ENCODE measurements at places on chromosomes 16 and 17. TPM values are rescaled to one million over a fixed set of nuclear protein-coding genes. Genes with fewer than 3 reads are reported as not detected.
A peak's percentile ranks its signal among the peaks of the same experiment; 100 is the strongest.

- DNase-seq, result peak; percentile 55
Measured at GRCh38 chr16:17273142-17273561, 197.6 kb downstream of the XYLT1 start.

NPIPB5 gene
- polyA plus RNA-seq, result 76.7 TPM

GRCh38 chr16:83472776-83473501 lies 334.8 kb upstream of the HSBP1 start:
- DNase-seq, result no peak

DNA sequence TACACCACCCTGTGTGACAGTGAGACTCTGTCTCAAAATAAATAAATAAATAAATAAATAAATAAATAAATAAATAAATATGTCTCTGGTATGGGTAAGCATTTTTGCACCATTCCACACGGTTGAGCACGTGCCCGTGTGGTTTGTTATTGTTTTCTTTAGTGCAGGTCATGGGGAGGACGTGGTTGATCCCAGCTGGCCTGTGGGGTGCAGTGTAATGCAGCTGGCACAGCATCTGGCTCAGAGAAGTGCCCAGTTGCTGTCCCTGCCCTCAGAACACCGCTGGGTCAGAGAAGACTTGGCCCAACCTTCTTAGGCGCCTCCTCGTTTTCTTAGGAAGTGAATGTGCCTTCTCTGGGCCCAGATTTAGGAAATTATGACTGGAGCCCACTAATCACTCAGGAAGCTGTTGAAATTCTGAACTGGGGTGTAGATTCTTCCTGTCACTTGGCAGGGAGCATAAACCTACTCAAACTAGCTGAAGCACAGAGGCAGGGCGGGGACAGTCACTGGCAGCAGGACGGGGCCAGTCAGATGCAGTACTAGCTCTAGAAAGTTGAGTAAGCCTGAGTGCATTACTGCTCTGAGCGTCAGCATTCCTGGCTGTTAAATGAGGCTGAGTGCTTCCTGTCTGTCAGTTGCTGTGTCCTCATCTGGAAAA lies 85.9 kb downstream of the SNX29 start:
- peak; percentile 6 for DNase-seq

- no peak for DNase-seq
Measured at GRCh38 chr17:61247439-61247838, 152.2 kb upstream of the TBX2 start.

GRCh38 chr17:30926516-30926915 lies 4.8 kb downstream of the ADAP2 start:
- DNase-seq, result no peak

C16orf89 gene
- not detected for polyA plus RNA-seq

DNA sequence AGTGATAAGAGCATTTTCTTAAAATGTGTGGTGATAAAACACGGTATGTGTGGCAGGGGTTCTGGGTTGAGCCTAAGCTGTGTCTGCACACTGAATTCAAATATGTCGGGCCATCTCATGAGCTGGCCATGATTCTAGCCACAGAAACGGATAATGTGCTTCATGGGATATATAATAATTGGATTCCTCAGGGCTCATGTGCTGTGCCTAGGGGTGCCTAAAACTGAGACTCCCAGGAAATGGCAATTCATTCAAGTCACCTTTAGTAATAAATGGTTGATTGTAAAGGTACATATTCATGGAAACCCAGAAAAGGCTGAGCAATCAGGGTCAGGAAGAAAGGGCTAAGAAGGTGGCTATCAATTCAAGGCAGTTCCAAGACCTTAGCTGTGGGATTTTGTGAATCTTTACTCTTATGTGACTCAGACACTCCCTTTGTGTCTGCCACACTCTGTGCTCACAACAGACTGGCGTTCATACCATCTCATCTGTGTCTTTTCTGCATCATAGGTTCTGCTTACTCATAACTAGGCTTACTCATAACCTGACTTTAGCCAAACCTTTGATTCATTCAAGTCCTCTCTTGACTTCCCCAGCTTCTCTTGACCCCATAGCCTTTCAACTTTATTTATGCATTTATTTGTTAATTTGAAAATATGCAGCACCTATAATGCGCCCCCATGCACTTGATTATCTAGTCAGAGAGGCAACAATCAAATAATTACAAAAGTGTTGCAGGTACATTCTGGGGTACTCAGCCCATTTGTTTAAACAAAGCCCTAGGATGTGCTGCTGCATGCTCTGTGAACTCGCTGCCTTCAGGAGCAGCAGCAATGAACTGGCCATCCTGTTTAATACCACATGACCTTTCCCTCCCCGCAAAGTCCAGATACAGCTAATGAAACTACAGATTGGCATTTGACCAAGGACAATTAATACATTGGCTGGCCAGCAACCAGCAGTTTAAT lies 28.4 kb upstream of the MED13 start:
- DNase-seq, result no peak

SLC6A2 gene
- not detected for polyA plus RNA-seq

C1QL1 gene
- 5.4 TPM for polyA plus RNA-seq

CLDN7 gene
- polyA plus RNA-seq, result 309 TPM

- no peak for DNase-seq
Measured at GRCh38 chr17:3865176-3865575, 19.1 kb upstream of the NCBP3 start.

- no peak for DNase-seq
Measured at GRCh38 chr16:970386-970765, 408 bp downstream of the LMF1 start.

DNA sequence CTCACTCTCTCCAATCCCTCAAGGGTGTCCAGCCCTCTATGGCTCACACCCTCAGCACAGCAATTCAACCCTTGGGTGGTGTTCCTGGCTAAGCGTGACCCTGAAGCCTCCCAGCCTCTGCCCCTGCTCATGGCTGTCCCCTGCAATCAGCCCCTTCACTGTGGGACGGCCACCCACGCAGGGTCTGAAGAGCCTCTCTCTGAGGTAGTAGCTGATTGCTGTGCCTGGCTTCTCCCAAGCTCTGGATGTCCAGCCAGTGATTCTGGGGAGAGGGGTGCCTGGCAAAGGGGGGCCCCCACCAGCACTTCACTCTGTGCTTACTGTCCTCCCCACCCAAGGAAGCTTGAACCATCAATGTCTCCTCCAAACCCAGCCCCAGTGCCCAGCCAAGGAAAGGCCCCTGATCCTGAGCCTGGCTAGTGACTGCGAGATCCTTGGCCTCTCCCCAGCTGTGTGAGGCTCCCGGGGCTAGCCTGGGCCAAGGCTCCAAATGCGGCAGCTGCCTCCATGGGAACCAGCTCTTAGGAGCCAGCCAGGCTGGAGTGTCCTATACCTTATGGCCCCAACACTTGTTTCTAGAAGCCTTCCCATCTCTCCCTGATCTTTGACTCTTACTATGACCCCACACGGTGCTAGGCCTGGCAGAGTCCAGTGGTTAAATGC lies 9.9 kb downstream of the MTSS2 start:
- DNase-seq, result no peak

- DNase-seq, result no peak
Measured at GRCh38 chr17:17073581-17074403, 31.5 kb downstream of the MPRIP start.

GRCh38 chr16:11207646-11208045 lies 48.4 kb downstream of the SOCS1 start:
- DNase-seq, result no peak

DNA sequence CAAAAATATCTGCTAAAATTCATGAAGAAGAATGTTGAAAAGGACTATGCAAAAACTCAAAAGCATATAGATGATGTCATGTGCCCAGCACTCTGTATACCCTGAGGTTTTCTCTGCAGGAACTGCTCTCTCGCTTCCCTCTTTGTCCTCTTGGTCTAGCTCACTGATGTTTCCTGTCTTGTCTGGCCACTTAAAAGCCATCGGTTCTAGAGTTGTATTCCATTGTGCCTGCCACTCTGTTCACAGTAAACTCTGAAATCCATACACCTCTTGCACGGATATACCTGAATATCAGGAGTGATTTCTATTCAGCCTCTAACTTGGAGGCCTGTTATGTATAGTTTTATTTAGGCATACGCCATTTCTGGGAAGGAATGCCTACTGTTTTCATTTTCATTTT lies 101.0 kb upstream of the CNTNAP4 start:
- DNase-seq, result no peak

GRCh38 chr17:28524476-28525424 lies 18.6 kb downstream of the FOXN1 start:
- DNase-seq, result peak; percentile 78

TEKT1 gene
- polyA plus RNA-seq, result not detected

- DNase-seq, result no peak
Measured at GRCh38 chr17:59490216-59490615, 75.2 kb upstream of the DHX40 start.

GRCh38 chr16:87369796-87370719 lies 13.5 kb downstream of the FBXO31 start:
- no peak for DNase-seq

ANKRD40CL gene
- 60.8 TPM for polyA plus RNA-seq

DNAI2 gene
- not detected for polyA plus RNA-seq

GLP2R gene
- polyA plus RNA-seq, result 3.1 TPM

- DNase-seq, result no peak
Measured at GRCh38 chr17:57608369-57609124, 136.6 kb downstream of the CCDC182 start.

GRCh38 chr17:28470914-28471366 lies 2.5 kb upstream of the SLC13A2 start:
- DNase-seq, result peak; percentile 89

GRCh38 chr16:53770641-53771040 lies 66.7 kb downstream of the FTO start:
- DNase-seq, result no peak

SMIM36 gene
- not detected for polyA plus RNA-seq

DNA sequence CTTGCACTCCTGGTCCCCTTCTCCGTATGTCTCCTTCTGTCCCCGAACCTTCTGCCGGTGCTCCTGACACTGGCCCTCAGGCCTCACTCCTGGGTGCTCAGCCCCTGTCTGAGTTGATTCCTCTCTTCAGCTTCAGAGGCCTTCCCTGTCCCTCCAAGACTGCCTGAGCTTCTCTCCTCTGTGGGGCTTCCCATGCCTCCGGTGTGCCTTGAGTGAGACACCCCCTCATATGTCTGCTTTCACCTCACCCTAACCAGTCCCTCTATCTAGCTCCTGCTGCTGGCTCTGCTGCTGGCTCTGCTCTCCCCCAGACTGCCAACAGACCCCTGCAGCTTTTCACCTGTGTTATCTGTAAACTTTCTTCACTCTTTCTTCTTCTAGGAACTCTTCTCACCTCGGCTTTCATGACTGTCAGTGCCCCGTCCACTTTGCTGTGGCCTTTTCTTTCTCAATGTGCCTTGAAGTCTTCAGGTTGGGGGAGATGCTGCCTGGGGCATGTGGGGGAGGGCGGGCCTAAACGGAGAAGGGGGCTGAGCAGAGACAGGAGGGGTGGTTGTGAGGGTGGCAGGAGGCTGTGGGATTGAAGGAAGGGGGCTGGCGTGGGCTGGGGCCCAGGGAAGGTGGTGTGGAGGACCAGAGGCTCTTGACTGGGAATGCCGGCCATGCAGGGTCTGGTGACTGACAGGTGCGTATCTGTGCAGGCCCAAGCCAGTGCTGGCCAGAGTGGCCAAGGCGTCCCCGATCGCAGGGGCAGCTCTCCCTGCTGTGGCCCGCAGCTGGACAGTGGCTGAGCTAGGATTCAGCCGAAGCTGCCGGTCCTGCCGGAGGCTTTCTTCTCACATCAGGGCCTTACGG lies 81.3 kb downstream of the METRNL start:
- DNase-seq, result no peak

DNA sequence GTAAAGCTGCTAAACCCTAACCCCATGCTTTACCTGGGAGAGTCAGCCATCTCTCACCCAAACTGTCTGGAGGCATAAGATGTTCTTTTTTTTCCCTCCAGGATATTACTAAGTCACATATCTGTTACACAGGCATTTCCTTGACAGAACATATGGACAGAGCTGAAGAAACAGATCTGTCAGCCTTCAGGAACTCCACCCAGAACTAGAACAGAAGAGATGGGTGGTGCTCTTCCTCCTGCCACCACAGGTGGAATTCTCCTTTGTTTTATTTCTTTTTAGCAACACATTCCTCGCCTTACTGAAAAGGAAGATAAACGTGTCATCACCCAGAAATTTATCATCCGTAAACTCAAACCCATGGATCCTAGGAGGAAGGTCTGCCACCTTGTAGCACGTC lies 8.8 kb downstream of the MYCBPAP start:
- no peak for DNase-seq

C17orf113 gene
- polyA plus RNA-seq, result 0.54 TPM

DNA sequence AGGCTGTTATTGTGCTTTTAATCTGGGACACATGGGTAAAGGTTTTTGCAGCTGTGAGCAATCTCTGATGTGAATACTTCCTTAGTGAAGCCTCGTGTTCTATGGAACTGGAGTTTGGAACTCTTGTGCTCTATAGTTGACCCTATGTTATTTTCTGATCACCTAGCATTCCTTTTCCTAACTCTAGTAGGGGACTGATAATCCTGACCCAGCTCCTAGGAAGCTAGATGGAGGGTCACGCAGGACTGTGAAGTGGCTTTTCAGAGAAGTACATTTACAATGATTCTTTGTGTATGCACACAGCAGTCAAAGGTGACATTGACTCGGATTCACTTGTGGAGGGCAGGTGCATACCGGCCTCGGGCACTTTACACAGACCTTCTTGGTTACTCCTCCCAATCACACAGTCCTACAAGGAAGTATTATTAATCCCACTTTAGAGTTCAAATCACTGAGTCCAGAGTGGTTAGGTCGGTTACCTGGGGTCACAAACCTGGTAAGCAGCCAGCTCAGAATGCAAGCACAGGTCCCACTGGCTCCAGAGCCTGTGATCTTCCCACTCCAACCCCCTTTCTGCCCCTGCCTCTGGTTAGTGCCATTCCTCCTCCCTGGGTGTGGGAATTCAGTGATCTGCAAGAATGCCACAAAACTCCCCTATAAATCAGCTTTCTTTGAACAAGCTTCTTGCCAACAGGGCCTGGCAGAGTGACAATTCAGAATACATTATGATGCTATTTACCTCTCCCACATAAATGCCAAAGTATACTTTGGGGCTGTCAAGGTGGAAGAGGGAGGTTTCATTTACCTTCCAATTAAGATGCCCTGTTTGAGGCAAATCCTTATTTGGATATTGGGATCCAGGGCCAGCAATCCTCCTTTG lies 7.1 kb downstream of the CHD9NB start:
- peak; percentile 44 for DNase-seq

GRCh38 chr17:61127960-61128359 lies 271.7 kb upstream of the TBX2 start:
- no peak for DNase-seq

DNA sequence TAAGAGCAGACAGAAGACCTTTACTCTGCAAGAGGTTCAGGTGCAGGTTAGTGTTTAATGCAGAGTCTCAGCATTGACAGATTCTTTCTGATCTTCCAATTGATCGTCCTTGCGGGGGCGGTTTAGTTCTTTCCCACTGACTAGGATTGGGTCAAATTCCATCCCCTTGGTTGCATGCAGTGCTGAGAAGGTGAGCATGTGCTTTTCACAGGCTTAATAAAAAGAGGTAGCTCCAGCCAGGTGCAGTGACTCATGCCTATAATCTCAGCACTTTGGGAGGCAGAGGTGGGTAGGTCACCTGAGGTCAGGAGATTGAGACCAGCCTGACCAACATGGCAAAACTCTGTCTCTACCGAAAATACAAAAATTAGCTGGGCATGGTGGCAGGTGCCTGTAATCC lies 7.5 kb upstream of the ITGAD start:
- peak; percentile 67 for DNase-seq

ACE gene
- polyA plus RNA-seq, result 49.6 TPM
